ENCODE measurements at places on chromosomes 1 and 21.
A peak's percentile ranks its signal among the peaks of the same experiment; 100 is the strongest.

DNA sequence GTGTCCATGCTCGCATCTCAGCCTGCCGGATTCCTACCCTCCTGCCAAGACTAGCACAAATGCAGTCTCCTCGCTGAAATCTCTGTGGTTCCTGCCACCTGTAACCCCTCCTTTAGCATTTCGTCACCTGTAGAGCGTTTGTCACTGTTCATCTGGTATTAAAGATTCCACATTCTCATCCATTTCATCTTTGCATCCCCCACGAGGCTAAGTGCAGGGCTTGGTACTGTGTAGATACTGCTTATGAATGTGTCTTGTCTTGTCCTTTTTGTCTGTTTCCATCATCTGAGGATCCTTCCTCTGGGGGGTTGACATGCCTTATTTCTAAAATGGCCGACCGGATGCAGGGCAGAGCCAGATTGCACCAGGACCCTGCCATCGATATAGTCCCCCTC, 53.7 kb upstream of the DNAJC6 start:
- DNase-seq = no peak

DNA sequence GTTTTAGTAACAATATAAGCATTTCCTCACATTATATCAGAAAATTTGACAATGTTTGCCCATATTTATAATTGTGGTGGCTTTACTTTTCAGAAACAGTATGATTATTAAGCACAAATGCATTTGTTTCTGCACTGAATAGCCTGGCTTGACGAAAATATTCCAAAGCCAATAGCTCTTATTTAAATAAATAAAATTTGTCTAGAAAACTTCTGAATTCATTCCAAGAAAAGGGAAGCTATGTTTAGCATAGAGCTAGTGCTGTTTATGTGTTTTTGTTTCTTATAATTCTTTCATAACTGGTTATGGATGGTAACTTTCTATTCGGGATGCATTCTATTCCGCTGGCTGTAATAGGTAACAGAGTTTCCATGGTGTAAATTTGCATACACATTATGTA, 268.6 kb downstream of the PTBP2 start:
- DNase-seq = no peak

DNA sequence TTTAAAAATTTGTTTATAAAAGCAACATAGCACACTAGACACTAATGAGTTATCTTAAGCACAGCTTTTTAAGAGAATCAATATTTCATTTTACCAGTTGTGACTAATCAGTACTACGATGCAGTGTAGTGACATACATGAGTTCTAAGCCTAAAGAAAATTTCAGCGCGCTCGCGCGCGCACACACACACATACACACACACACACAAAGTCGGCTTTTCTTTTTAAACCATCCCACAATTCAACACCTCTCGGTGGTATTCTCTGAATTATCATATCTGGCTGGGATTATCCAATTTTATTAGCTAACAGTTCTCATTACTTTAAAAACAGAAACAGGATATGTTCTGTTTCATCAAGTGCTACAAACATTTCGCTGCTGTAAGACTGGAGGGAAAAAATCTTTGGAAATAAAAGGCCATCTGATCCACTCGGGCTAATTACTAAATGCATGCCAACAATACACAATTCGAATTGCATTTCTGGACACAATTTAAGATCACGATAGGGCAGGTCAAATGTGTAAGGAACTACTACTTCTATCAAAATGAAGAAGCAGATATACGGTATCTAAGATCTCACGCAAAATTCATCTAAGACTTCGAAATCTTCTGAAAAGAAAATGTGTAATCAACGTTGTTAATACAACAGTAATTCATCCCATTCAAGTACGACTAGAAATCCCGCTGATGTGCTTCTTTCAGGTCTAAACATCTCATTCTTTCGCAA, 1.2 kb downstream of the TUT4 start:
- peak; percentile 64 for DNase-seq

GRCh38 chr1:232476538-232476950, 153.4 kb downstream of the SIPA1L2 start:
- DNase-seq = peak; percentile 26

- DNase-seq = no peak
Observed at GRCh38 chr1:154824179-154825000, 45.7 kb downstream of the KCNN3 start.

DNA sequence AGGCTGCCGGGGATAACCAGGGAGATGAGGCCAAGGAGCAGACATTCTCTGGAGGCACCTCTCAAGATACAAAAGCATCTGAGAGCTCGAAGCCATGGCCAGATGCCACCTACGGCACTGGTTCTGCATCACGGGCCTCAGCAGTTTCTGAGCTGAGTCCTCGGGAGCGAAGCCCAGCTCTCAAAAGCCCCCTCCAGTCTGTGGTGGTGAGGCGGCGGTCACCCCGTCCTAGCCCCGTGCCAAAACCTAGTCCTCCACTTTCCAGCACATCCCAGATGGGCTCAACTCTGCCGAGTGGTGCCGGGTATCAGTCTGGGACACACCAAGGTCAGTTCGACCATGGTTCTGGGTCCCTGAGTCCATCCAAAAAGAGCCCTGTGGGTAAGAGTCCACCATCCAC, 19.4 kb upstream of the SH3D21 start:
- no peak for DNase-seq

- no peak for DNase-seq
Observed at GRCh38 chr1:3011631-3012455, 9.4 kb upstream of the ACTRT2 start.

DNA sequence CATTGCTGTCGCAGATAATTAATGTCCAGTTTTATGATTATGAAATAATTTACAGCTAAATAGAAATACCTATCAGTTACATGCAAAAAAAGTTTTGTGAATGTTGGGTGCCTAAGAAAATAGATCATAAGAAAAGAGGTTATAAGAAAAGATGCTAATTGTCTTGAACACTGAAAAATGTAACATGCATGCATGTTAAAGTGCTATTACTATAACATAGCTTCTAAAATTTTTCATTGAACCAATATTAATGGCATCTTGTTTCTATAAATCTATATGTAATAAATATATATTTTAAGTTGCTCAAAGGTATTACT, 35.5 kb upstream of the SCYL3 start:
- no peak for DNase-seq

GRCh38 chr1:116871779-116872146, 38.0 kb upstream of the PTGFRN start:
- DNase-seq = no peak

DNA sequence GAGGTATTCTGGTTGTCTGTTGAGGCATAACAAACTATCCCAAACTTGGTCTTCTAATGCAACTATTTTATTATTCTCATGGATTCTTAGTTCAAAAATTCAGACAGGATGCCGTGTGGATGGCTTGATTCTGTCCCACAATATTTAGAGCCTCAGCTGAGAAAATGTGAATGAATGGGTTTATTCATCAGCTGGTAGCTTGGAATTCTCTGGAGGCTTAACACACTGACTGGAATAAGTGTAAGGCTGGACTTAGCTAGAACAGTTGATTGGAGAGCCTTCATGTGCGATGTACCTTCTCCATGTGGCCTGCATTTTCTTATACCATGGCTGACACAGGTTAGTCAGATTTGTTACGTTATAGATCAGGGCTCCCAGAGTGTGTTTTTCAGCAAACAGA, 30.8 kb downstream of the TNNI3K start:
- DNase-seq = no peak

DNA sequence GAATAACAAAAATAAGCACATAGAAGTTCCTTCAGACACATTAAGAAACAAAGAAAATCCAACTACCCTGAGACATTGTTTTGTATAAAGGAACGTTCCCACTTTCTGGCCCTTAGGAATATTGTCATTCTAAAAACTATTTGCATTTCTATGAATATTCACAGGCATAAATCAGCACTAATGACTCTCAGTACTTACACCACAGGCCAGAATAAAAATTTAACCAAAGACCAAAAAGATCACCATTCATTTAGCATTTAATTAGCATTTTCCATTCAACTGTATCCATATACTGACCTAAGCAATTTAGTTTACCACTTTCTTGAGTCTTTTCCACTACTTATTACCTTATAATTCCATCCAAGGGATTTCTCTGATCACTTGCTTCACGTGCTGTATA, 75.4 kb downstream of the TTLL7 start:
- no peak for DNase-seq

- DNase-seq = no peak
Observed at GRCh38 chr1:223750730-223751570, 38.6 kb downstream of the CAPN2 start.

- DNase-seq = no peak
Observed at GRCh38 chr1:151860504-151861187, 7.1 kb upstream of the THEM5 start.

- DNase-seq = no peak
Observed at GRCh38 chr1:187892683-187893039, 1063.9 kb downstream of the PLA2G4A start.

DNA sequence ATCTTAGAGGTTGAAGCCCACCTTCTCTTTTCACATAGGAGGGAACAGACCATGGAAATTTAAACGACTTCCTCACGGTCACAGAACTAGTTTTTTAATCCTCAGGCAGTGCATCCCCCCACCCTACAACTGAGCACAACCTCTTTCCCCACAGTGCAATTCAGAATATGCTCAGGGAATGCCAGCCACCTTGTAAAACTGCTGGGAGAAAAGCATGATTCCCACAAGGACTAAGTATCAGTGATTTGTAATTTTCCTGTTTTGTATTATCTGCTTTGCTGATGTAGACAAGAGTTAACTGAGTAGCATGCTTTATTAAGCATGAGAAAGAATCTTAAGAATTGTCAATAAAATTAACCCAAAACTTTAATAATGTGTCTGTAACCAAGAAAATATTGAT, 23.8 kb downstream of the TMEM50A start:
- no peak for DNase-seq

DNA sequence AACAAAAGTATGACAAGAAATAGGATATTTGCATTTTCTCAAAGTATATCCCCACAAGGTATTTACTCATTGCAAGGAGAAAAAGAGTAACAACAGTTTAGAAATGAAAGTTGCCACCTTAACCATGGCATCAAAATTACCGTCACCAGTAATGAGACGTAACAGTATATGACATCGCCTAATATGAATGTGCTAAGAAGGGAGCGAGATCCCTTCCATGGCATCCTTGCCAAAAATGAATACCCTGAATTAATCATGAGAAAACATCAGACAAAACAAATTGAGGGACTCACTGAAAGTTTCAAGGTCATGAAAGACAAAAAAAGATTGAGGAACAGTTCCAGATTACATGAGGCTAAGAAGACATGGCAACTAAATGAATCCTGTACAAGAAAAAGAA, 78.9 kb upstream of the MROH9 start:
- peak; percentile 38 for DNase-seq

DNA sequence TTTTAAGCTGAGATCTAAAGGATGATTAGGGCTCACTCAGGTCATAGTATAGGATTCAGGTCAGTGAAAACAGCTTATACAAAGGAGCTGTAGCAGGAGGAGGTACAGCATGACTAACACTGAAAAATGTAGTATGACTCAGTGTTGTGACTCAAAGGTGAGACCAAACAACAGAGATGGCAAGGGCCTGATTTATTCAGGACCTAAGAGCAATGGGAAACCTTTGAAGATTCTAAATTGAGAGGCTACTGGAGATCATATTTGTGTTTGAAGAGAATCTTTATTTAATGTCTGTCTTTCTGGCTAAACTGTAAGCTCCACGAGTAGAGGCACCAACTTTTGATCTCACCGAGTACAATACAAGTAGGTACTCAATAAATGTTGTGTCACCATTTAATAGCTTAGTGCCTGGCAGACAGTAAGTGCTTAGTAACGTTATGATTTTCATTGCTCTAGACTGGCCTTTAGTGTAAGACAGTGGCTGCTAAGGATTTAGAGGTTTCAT, 43.5 kb downstream of the PRKAA2 start:
- DNase-seq = peak; percentile 71

GRCh38 chr1:247115141-247115510, 11.0 kb upstream of the ZNF669 start:
- no peak for DNase-seq

- no peak for DNase-seq
Observed at GRCh38 chr1:55512466-55512865, 297.3 kb upstream of the USP24 start.

GRCh38 chr1:57218487-57219079, 205.3 kb downstream of the DAB1 start:
- DNase-seq = peak; percentile 17

GRCh38 chr1:22851517-22851916, 121.1 kb downstream of the LACTBL1 start:
- no peak for DNase-seq

GRCh38 chr1:178682429-178682828, 42.6 kb upstream of the RALGPS2 start:
- DNase-seq = peak; percentile 18

GRCh38 chr21:43611598-43612369, 47.5 kb downstream of the HSF2BP start:
- DNase-seq = peak; percentile 49

- no peak for DNase-seq
Observed at GRCh38 chr1:168867941-168868634, 139.1 kb upstream of the DPT start.

DNA sequence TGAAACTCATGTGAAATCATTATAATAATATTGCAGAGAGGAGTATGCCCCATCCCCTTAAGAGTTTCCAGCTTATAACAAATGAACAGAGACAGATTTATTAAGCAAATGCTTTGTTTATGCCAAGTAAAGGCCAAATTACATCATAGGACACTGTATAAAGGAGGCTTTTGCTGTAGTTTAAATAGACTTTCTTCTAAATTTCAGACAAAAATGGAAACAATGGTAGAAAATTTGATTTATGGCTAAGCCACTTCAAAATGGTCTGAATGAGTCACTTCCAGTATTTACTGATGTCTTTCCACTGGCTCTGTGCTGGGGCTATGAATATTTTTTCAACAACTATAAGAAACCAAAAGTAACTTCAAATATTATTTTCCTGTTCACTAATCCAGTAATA, 81.1 kb upstream of the ST6GALNAC5 start:
- DNase-seq = peak; percentile 12

DNA sequence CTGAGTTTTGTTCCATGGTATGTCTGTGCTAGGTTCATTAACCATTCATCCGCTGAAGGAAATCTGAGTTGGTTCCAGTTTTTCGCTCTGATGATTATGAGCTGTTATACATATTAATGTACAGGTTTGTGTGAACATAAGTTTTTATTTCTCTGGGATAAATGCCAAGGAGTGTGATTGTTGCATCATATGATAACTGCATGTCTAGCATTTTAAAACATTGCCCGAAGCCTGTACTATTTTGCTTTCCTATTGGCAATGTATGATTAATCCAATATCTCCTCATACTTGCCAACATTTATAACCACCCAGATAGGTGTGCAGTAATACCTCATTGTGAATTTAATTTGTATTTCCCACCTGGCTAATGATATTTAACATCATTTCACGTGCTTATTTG, 322.7 kb downstream of the ZNF326 start:
- DNase-seq = no peak

DNA sequence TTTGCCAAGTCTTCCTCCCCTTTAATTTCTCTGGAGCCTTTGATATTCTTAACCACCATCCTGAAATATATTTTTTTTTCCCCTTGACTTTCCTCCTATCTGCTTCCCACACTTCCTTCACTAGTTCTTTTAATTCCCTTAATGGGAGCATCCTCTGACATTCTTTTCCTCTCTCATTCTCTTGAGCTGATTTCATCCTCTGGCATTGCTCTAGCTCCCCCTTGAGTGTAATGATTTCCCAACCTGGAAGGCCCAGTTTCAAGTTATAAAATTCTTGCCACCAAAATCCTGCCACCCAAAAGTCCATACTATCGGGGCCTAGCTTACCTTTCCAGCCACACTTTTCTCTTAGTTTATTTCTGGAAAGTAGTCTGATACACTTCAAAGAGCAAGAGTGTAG, 39.5 kb upstream of the UBE2U start:
- peak; percentile 58 for DNase-seq
